Activated CD8-positive, alpha-beta T cell treated with anti-CD3 and anti-CD28 coated beads, Interleukin-2, amount 10 ng/mL, durations not matched to agents 7 days and 5 days (primary cell): ENCODE measurements at places on chromosomes 7 and 10. TPM values are rescaled to one million over a fixed set of nuclear protein-coding genes. Genes with fewer than 3 reads are reported as not detected.

The NPFFR1 gene
- not detected for total RNA-seq

The GPR15LG gene
- not detected for total RNA-seq

The PKD2L1 gene
- 0.10 TPM for total RNA-seq

The IDI2 gene
- total RNA-seq, result not detected

The SLIT1 gene
- 0.70 TPM for total RNA-seq

The SGPL1 gene
- total RNA-seq, result 22.2 TPM

The AASS gene
- 0.26 TPM for total RNA-seq

The GJD4 gene
- total RNA-seq, result not detected

The TMEM140 gene
- total RNA-seq, result 12.7 TPM

The MRM2 gene
- 37.8 TPM for total RNA-seq
